Stimulated activated CD8-positive, alpha-beta memory T cell treated with anti-CD3 and anti-CD28 coated beads, Interleukin-7, amount 100 ng/mL, for 24 hours (primary cell): ENCODE measurements at places on chromosomes 1 and 21.

DNA sequence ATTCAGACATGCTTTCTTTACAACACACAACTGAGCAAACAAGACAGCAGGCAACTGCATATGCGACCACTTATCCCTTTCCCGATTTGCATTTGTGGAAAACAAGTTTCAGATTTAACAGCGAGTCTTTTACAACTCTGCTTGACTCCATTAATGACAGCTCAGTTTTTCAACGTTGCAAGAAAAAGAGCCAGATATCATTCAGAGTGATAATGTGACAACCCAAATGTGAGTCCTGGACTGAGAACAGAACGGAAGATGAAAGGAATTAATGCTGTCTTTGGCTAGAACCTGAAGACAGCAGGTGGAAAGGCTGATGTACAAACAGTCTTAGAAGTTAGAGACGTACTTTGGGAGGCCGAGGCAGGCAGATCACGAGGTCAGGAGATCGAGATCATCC lies 83.0 kb upstream of the C8B start:
- no peak for DNase-seq

- no peak for DNase-seq
Measured at GRCh38 chr1:222880587-222880986, 65.7 kb downstream of the DISP1 start.

- DNase-seq, result no peak
Measured at GRCh38 chr1:156228501-156228900, 13.5 kb upstream of the BGLAP start.

DNA sequence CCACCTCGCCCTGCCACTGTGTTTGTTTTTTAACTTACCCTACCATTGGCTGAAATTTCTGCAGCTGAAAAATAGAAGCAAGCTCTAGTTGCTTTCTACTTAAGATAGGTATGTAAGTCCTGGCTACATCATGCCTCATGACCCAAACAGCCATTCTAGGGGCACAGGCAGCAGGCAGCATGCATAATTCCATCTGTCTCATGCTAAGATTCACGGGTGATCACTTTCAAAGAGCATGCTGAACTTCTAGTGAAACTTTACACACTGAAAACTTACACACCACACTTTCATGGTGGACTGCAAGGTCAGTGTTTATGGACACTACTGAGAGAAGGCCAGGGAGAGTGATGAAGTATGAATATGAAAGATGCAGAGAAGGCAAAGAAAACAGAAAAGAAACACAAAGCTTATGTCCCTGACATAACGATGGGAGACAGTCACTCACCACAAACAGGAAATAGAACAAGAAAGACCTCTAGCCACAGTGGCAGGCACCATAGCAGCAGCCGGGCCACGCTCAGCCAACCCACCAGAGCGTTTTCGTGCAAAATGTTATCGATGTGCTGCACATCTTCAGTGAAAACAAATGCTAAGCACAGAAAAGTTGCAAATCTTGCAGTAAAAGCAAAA lies 102.3 kb upstream of the TIAM1 start:
- no peak for DNase-seq

DNA sequence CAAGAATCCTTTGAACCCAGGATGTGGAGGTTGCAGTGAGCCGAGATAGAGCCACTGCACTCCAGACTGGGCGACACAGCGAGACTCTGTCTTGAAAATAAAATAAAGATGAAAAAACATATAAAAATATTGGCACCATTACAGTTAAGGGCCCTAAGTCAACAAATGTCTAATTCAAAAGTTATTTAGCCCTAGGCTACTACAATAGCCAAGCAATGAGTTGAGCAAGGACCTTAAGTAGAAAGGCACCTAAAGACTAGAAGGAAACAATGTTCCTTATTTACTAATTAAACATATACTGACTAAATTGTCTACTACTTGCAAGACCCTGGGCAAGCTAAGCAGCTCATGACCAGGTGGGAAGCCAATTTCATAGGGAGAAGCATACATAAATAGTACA lies 4.1 kb downstream of the PIK3R3 start:
- no peak for DNase-seq

DNA sequence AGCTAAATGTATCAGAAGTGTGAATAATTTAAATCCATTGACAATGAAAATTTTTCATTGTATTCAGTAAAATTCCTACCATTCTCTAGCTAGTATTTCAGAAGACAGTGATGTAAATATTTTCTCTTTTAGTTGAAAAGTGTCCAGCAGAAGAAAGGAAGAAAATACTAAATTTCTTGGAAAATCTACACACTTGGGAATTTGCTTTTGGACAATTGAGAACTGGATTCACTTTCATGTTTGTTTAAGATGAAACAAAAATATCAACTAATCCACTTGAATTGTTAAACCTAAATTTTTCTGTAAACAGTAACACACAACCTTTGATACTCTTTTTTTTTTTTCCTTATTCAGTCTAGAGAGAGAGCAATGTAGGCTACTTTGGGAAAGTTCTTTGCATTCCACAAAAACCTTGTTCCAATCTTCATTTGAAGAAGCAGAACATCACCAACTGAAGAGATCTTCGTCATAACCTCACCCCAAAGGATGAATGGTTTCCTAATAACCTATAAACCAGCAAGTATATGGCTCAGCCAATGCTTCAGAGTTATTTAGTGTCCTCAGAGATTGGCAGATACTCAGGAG lies 155.1 kb upstream of the GORAB start:
- no peak for DNase-seq

GRCh38 chr1:88311907-88312306 lies 372.2 kb upstream of the PKN2 start:
- DNase-seq, result no peak

- no peak for DNase-seq
Measured at GRCh38 chr1:156146020-156146768, 7.2 kb upstream of the SEMA4A start.

- no peak for DNase-seq
Measured at GRCh38 chr1:116112388-116113140, 1.4 kb downstream of the MAB21L3 start.

- DNase-seq, result no peak
Measured at GRCh38 chr1:235997931-235998330, 67.0 kb downstream of the NID1 start.

DNA sequence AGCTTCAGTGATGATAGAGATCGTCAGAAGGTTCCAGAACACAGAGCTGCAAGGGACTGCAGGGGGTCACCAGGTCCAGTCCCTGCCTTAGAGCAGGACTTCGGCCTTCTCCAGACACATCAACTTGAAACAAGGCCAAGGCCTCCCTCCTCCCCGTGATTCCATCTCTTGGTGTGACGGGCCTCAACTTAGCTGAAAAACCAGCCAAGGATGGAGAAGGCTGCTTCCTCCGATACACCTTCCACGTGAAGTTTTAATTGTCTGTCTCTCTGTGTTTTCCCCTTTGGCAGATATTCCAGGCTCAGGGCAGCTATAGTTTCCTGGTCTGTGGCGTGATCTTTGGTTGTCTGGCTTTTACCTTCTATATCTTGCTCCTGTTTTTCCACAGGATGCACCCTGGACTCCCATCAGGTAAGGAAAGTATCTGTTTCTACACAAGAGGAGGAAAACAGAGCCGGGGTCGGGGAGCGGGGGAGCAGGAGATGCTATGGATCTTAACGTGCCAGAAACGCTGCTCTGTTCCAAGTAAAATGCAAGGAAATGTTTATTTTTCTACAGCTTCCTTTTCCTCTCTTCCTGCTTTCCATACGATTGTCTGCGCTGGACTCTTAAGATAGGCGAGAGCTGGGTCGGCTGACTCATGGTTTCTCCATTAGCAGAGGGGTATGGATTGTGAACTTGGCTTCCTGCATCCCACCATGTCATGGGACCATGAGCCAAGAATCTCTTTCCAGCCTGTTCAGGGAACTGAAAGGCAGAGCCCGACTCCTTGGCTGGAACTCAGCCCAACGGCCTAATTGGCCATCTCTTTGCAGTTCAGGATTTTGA lies 32.8 kb downstream of the ELK4 start:
- DNase-seq, result no peak

- DNase-seq, result no peak
Measured at GRCh38 chr1:193706766-193707165, 520.4 kb upstream of the B3GALT2 start.

DNA sequence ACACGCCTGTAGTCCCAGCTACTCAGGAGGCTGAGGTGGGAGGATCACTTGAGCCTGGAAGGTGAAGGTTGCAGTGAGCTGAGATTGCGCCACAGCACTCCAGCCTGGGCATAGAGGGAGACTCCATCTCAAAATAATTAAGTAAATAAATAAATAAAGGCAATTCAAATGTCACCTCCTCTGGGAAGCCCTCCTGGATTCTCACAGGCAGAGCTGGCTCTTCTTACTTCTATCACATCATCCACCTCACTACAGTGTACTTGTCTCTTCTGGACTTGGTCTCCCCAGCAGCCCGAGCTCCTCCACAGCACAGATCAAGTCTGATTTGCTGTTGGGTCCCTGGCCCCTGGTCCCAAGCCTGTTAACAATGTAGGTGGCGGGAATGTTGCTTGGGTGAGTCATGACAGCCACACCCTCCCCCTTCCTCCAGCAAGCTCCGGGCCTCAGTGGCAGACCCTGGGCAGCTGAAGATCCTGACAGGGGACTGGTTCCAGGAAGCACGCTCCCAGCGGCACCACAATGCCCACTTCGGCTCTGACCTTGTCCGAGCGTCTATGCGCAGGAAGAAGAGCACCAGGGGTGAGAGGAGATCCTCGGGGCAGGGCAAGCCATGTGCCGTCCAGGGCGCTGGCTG lies 5.3 kb downstream of the SYTL1 start:
- DNase-seq, result no peak

DNA sequence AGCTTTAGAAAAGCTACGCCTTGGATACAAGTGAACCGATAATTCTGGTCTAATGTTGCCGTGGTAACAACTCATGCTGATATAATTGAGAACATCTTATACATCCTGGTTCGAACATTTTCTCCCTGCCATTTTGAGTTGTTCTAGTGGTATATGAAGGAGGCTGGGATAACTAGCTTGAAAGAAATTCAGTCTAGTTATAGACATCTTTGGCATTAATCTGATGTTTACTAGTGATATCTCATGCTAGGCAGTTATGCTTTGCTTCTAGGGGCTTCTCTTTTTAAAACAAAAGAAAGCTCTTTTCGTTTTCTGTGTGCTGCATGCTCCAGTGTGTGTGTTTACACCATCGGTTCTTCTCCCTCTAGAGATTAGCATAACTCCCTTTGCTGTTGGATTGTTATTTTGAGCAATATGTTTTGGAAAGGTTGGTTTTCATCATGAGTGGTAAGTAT lies 20.5 kb downstream of the PRKACB start:
- DNase-seq, result no peak

- DNase-seq, result no peak
Measured at GRCh38 chr1:42177541-42177981, 13.0 kb upstream of the GUCA2A start.

GRCh38 chr1:33724348-33724747 lies 139.5 kb upstream of the HMGB4 start:
- no peak for DNase-seq

DNA sequence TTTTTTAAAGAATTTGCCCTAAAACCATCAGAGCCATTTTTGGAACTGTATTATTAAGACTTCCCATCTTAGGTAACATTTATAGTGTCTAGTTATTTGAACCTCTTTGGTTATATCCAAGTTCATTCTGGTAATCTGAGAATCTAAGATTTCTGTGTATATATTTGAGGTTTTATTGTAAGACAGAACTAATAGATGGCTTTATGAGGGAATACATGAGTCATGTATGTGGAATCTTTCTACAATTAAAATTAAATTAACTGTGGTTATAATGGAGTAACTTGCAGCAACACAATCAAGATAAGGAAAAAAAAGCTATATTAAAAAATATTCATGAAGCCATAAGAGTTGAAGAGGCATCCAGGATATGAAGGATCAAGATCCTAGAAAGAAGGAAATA lies 92.1 kb downstream of the UBE2U start:
- DNase-seq, result no peak

- DNase-seq, result no peak
Measured at GRCh38 chr1:12001249-12001917, 17.9 kb upstream of the MIIP start.

DNA sequence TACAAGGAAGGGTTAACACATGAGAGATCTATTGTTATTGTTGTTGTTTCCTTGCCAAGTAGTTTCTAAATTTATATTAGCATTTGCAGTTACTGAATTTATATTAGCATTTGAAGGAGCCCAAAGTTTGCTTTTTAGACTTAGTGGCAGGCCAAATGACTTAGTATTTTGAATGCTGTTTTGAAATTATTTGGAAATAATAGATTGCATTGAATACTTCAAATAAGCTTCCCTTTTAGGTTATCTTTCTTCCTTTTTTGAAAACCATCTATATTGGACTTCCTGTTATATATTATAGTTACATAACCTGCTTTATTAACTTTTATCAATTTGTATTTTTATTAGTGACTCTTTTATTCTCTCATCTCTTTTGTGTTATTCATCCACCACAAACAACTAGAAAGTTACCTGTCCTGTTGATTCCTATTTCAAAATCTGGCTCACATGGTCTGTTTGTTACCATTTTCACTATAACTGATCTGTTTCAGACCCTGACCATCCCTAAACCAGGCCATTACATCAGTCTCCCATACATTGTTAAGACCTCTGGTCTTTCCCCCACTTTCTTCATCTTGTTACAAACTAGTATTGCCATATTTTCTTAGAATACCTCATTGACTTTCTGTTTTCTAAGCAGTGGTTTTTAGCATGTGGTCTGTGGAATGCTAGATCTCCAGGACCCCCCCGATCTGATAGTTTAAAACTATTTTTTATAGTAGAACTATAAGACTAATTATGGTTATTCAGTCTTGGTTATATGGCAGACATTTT lies 185.2 kb downstream of the RASAL2 start:
- DNase-seq, result no peak

DNA sequence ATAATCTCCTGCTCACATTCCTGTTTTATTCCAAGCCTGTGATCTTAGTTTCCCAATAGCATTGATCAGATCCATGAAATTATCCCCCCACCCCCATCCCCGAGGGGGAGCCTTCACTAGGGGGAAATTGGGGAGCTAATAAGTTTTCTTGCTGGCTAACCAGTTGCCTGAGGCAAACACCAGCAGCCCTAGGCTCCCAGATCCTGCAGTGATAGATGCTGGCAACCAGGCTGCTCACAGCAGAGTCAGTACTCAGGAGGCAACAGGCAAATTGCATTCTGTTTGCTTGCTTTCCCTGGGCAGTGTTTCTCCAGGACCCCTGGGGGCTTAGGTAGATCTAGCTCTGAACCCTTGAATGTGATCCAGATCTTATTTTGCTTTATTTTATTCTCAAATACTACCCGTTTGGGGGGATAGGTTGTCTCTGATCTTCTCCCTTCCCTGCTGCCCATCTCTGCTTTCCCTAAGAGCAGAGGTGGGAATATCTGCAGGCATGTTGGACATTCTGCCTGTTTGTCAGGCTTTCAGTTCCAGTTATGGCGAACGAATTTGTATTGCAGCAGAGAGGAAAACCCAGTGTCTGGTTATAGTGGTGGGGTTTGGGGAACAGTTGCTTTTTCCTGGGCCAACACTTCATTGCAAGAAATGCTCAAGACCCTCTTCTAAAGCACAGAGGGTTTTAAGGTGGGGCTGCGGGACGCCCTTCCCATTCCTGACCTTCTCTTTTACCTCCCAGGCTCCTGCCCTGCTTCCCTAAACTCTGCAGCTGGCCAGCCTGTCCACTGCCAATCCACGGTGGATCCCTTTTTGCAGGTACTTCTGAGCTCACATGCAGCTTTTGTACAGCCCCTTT lies 289.8 kb upstream of the PLXNA2 start:
- no peak for DNase-seq

- no peak for DNase-seq
Measured at GRCh38 chr1:55696891-55697290, 481.7 kb upstream of the USP24 start.

- DNase-seq, result no peak
Measured at GRCh38 chr1:106022312-106022902, 1034.1 kb upstream of the PRMT6 start.
